ENCODE measurements at places on chromosomes 13 and 19.

DNA sequence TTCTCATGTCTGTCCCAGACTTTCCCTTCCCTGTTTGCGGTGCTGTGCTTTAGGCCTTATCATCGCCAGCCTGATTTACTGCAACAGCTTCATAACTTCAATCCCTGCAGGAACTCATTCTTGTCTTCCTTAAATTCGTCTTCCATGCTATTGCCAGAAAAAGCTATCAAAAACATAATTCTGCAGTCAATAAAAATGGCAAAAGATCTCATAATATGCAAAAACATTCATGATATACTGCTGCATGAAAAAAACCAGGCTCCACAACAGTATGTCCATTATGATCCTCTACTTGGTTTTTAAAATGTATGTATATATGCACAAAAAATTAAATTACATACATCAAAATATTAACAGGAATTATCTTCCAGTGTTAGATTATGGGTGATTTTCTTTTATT is 28.4 kb downstream of the TGDS start:
- DNase-seq: no peak

DNA sequence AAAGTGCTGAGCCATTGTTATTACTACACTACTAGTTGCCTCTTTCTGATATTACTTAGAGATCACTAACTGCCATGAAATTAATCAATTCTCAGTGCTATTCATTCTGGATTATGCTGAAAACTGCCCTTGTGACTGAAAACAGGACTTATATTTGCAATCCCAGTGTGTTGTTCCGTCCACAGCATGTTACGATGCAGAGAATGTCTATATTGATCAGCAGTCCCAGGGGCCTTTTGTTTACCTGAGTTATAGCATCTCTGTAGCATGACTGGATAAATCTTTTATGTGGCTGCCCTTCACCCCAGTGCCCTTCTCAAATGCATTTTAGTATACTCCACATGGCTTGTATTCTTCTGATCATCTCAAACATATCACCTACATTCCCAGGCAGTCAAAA is 251.0 kb downstream of the GPC5 start:
- no peak for DNase-seq

DNA sequence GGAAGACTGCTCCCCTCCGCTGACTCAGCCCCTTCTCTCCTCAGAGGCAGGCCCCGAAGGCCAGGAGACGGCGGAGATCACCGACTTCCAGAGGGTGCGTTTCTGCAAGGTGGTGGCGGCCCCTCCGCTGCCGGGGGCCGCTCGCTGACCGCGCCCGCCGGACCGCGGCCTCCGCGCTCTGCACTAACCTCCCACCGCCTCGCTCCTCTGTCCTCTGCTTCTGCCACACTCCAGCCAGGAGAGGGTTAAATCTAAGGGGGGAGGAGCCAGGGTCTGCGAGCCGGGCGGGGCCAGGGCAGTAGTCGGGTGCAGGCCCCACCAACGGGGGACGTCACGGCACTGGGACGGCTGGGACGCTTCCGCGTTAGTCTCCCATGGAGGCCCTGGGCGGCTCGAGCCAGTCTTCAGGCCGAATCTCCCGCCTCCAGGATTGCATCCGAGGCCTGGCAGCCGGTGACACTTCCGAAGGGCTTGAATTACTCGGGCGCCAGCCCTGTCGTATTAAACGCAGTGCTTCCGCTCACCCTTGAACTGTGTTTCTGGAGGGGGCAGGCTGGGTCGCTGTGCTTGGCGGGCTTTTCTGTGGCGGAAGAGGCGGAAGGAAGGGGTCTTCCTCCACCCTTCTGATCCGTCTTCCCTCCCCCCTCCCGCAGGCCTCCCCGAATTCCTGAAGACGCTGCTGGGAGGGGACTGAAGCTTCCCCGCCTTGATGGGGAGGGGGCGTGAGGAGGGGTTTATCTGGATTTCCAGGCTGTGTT is 1.2 kb upstream of the INAFM1 start:
- DNase-seq: peak; percentile 96

DNA sequence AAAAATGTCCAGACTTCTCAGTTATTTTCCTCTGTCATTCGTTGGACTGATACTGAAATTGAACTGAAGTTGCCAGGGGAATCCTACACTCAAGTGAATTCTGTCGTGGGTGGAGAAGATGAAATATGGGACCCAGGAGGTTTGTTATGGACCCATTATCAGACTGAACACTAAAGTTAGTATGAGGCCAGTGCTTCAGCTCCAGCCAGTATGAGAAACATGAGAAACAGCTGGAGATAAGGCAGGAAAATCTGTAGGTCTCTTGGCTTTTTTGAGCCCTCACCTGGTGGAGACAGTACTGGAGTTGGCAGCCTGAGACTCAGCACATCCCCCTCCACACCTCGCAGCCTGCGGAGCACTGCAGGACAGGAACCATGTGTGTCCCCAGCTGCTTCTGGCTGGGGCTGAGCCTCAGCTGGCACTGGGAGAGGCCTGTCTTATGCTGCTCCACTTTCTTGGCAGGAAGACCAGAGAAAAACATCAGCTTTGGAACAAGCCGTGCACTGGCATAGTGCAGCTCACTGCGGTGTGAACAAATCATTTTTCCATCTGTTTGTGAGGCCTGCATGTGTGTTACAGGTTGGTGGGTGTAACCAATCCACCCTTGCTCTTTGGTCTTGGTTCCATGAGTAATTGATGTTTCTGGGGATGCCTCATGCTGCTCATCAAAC is 641.0 kb downstream of the FGF9 start:
- no peak for DNase-seq

GRCh38 chr13:36718686-36719085 is 44.9 kb downstream of the SERTM1 start:
- DNase-seq: no peak

- no peak for DNase-seq
Observed at GRCh38 chr13:35760735-35761281, 284.3 kb upstream of the MAB21L1 start.

DNA sequence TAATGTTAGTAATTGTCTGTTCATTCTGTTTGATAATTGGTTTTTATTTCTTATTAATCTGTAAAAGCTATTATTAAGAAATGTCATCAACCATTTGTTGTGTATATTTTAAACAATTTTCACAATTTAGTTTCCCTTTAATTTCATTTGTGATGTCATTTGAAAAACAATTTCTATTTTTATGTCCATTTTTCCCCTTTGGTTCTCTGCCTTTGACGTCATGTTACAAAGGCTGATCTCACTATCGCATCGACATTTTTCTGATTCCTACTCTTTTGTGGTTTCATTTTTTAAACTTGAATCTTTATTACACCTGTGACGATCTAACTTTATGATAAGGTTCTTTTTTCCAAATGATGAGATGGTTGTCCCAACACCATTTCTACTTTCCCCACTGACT is 191.0 kb upstream of the ZNF507 start:
- DNase-seq: no peak

DNA sequence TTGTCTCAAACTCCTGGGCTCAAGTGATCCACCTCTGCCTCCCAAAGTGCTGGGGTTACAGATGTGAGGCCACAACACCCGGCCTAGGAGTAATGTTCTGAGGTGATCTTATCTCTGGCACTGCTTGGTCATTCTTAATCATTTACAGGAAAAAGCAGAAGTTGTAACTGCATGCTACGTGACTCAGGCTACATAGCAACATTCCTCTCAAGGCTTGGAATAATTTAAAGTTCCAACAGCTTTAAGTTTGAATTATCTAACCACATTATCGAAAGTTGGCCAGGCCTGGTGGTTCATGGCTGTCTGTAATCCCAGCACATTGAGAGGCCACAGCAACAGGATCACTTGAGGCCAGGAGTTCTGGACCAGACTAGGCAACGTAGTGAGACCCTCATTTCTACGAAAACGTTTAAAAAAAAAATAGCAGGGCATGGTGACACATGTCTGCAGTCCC is 3.9 kb upstream of the B9D2 start:
- DNase-seq: no peak

DNA sequence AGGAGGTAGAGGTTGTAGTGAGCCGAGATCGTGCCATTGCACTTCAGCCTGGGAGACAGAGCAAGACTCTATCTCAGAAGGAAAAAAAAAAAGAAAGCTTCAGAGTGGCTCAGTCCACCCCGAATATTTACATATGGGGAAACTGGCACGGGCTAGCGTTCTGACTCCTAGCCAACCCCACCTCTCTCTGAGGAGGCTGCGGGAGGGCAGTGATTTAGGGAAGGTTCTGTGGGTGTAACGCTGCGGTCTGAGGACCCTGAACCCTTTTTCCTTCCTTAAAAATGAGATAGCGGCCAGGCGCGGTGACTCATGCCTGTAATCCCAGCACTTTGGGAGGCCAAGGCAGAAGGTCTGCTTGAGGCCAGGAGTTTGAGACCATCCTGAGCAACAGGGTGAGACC is 5.0 kb downstream of the LRRC25 start:
- no peak for DNase-seq

- no peak for DNase-seq
Observed at GRCh38 chr13:107835339-107836018, 379.9 kb downstream of the LIG4 start.

- peak; percentile 97 for DNase-seq
Observed at GRCh38 chr13:28138012-28138755, at the start of gene PAN3. Gene PAN3, plus strand, starts transcription at chr13:28138545. Its CDS starts 113 bp downstream, at chr13:28138658.

DNA sequence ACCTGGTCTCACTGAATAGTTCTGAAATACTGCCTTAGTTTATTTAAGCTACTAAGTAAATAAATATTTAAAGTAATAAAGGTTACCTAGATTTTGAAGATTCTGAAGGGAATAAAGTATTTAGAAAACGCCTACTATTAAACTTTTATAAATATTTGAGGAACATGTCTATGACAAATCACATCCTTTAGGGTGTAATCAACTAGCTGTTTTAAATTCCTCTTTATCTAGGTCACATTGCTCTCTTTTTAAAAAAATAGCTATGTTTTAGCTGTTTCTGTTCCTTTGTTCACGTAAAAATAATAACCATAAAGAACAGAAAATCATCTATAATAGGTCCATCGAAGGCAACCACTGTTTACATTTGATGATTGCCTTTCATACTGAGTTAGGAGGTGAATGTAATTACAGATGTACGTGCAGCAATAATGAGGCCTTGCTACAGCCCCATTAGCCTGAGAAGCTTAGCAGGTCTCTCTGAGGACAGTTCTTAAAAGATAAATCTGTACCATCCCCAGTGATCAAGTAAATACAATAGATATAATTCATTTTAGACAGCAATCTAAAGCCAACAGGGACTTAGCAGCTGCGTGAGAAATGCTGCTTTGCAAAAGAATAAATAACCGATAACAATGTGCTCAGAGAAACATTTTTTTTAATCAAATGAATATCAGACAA is 449.5 kb downstream of the LIG4 start:
- peak; percentile 59 for DNase-seq

GRCh38 chr19:2976609-2977000 is 759 bp upstream of the TLE6 start:
- no peak for DNase-seq

- DNase-seq: no peak
Observed at GRCh38 chr13:109744512-109745051, 41.8 kb downstream of the IRS2 start.

GRCh38 chr13:111160648-111161047 is 45.5 kb downstream of the ARHGEF7 start:
- no peak for DNase-seq

DNA sequence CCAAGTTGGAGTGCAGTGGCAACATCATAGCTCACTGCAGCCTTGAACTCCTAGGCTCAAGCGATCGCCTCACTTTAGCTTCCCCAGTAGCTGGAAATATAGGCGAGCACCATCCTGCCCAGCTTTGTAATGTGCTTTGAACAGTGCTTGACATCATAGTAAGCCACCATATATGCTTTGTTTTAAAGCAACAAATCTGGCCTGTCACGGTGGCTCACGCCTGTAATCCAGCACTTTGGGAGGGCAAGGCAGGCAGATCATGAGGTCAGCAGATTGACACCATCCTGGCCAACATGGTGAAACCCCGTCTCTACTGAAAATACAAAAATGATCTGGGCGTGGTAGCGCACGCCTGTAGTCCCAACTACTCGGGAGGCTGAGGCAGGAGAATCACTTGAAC is 1.8 kb upstream of the SLC7A1 start:
- DNase-seq: no peak

DNA sequence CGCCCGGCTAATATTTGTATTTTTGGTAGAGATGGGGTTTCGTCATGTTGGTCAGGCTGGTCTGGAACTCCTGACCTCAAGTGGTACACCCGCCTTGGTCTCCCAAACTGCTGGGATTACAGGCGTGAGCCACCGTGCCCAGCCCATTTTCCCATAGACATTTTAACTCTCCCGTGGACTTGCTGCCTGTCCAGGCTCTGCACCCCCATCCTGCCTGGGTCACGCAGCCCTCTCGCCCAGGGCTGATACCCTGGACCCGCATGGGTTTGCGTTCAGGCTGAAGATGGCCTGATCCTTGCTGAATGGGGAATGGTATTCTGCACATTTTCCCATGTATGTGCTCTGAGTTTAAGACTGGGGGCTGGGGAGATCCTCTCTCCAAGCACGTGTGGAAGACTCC is 46.0 kb upstream of the RANBP3 start:
- no peak for DNase-seq

GRCh38 chr19:13726323-13726722 is 38.0 kb upstream of the MRI1 start:
- DNase-seq: no peak

- no peak for DNase-seq
Observed at GRCh38 chr13:95083758-95084157, 217.5 kb downstream of the ABCC4 start.

GRCh38 chr13:93843082-93843481 is 616.5 kb downstream of the GPC6 start:
- DNase-seq: no peak

- peak; percentile 51 for DNase-seq
Observed at GRCh38 chr19:13920940-13921747, 15.1 kb downstream of the CC2D1A start.

- DNase-seq: no peak
Observed at GRCh38 chr13:28022848-28023518, 34.5 kb upstream of the URAD start.

- no peak for DNase-seq
Observed at GRCh38 chr19:11044431-11044830, 44.8 kb upstream of the LDLR start.

DNA sequence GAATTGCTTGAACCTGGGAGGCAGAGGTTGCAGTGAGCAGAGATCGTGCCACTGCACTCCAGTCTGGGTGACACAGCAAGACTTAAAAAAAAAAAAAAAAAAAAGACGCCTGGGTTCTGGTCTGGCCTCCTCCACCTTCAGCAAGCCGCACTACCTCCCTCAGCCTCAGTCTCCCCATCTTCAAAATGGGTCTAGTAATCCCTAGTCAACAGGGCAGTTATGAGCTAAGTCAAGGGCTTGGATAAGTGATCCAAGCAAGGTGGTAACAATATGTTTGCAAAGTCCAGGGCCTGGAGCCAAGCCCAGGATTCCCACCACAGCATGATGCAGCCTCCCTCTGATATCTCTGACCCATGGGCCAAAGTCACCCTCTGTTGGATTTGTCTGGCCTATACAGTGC is 4.4 kb downstream of the KDELR1 start:
- no peak for DNase-seq
